Fibroblast of the aortic adventitia (primary cell): ENCODE measurements at places on chromosomes 5 and 9. TPM values are rescaled to one million over a fixed set of nuclear protein-coding genes. Genes with fewer than 3 reads are reported as not detected.

- peak; percentile 84 for DNase-seq
Measured at GRCh38 chr5:123156577-123157296, 67.7 kb downstream of the PRDM6 start.

- peak; percentile 33 for DNase-seq
Measured at GRCh38 chr9:89606624-89607311, 2.0 kb downstream of the GADD45G start.

DNA sequence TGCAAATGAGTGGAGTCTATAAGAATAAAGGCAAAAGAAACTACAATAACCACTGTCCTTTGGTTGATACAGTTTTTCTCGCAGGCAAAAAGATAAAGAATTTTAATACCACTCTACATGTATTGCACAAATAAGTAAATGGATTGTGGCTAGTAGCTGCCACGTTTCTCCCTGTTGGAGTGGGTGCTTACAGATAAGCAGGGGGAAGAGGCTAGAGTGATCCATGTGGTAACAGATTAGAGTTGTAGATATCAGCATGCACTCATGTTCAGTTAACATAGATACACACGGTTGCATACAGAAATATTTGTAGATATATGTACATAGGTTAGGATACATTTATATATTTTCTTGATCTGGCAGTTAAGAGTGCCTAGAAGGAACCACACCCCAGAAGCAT, 179.5 kb downstream of the ARHGEF28 start:
- DNase-seq: no peak

DNA sequence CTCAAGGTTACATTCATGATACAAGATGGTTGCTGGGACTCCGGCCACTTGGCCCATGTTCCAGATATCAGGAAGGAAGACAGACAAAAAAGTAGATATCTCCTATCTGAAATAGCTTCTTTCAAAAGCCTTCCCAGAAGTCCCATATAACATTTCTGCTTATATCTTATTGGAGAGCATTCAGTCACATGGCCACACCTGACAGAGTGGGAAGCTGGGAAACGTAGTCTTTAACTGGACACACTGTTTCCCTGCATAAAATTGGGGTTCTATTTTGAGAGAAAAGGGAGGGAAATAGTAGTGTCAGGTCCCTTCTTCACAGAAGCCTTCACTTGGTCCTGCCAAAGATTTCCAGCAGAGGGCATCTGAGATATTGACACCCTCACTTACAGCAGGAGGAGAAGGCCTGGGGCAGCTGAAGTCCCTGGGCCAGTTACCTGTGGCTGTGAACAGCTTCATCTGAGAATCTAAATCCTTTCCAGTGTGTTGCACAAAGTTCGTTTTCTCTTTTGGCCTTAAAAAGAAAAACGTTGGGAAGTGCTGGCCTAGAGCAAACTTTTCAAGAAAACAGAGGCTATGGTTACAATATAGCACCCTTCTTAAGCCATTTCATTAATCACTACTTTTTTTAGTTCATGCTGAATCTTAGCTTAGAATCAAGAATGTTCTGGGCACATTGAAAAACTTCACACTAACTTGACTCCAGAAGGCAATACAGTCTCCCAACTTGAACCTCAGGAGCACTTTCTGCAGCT, 33.5 kb downstream of the SPEF2 start:
- DNase-seq: peak; percentile 10

DNA sequence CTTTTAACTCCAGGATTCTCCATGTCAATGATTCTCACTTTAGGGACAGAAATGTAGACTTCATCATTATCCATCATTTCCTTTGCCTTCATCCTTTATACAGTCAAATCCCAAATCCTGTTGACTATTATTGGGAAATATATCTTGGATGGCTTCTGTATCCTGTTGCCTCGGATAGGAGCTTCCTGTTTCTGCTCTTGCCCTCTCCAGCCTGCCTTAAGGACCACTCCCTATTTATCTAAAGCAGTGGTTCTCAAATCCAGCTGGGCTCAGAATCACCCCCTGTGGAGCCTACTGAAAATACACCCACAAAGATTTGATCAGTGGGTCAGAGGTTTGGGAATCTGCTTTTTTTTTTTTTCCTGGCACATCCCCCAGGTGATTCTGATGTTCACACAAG, 8.5 kb downstream of the AFAP1L1 start:
- no peak for DNase-seq

- no peak for DNase-seq
Measured at GRCh38 chr5:39314591-39314990, 49.7 kb downstream of the C9 start.

- no peak for DNase-seq
Measured at GRCh38 chr5:55220433-55221185, 6.5 kb downstream of the MCIDAS start.

GRCh38 chr9:137267933-137268355, 9.6 kb upstream of the TOR4A start:
- no peak for DNase-seq

- no peak for DNase-seq
Measured at GRCh38 chr9:129081388-129081904, 535 bp downstream of the DOLPP1 start.

DNA sequence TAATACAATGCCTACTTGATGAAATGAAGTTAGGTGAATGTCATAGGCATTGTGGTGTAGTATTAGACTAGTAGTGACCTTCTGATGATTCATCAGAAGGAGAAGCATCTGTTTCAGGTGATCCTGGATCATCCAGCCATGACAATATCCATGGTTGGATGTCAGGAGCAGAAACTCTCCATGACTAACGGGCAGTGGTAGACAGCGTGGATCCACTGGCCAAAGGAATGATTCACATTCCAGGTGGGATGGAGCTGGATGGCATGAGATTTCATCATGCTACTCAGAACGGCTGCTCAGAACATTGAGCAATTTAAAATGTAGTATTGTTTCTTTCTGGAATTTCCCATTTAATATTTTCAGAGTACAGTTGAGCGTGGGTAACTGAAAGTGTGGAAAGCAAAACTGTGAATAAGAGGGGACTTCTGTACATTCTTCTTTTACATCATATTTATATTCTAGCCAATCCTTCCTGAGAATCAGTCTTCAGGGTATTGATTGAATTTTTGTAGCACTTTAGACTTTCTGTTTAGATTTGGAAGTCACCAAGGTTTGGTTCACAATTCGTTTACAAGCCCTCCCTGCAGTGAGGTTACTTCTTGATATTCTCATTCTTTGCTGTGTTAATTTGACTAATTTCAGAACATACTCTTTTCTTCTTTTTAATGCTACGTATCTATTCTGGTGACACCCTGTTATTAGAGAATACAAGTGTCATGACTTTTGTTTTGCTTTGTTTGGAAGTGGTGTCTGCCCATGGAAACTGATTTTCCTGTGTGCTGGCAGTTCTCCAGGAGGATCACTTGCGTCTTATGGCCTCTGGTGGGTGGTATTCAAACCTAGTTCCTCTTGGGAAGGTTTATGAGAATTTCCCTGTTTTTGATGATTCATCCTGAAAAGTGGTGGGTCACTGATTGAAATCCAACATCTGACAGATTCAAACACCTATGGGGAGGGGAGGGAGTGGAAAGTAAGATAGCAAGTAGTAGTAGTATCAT, 12.2 kb upstream of the CLINT1 start:
- DNase-seq: peak; percentile 81

DNA sequence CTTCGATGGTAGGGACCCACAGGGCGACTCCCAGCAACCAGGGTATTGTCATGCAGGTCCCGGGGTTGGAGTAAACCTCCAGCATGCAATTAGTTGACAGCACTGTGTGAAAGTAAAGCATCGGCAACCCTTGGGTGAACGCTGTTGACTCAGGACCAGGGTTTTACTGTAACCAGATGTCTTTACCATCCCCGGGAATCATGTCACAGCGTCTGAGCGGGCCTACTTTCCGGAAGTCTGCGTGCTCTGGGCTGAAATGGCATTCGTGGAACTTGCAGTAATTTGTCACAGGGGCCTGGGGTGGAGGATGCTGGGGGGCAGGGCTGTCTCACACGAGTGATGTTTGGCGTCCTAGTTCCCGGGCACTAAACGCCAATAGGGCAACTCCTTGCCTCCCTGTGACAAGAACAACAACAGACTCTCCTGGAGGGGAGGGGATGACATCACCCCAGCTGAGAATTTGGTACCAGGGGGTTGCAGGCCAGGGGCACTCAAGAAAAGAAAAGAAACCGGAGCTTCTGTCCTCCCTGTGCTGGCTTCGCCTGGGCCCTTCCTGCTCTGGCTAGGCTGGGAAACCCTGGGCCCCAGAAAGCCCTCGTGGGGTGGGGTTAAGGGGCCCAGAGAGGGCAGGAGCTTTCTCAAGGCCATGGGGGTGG, 10.1 kb upstream of the UBAC1 start:
- DNase-seq: no peak

- DNase-seq: no peak
Measured at GRCh38 chr5:175335691-175336090, 108.3 kb downstream of the DRD1 start.

- DNase-seq: no peak
Measured at GRCh38 chr9:27037499-27037898, 32.0 kb upstream of the LRRC19 start.

The IFNB1 gene
- total RNA-seq: not detected in 2 replicates

The SLC34A3 gene
- not detected in 2 replicates for total RNA-seq

The C9orf40 gene
- total RNA-seq: 4.6 and 9.9 TPM in 2 replicates
